ENCODE measurements at places on chromosomes 2 and 18.
A peak's percentile ranks its signal among the peaks of the same experiment; 100 is the strongest.

GRCh38 chr2:26487192-26487591 is 9.3 kb upstream of the OTOF start:
- H3K4me1 ChIP-seq, result peaks cover 15% of the 10 kb centered on the region
- no peak overlapping the region for H3K27ac ChIP-seq
- H3K27me3 ChIP-seq, result no peaks in the 10 kb centered on the region
- H3K36me3 ChIP-seq, result no peaks in the 10 kb centered on the region

GRCh38 chr2:120772261-120772660 is 36.6 kb downstream of the GLI2 start:
- H3K4me3 ChIP-seq, result no peak overlapping the region
- DNase-seq, result no peak
- H3K4me1 ChIP-seq, result no peaks in the 10 kb centered on the region
- no peaks in the 10 kb centered on the region for H3K27me3 ChIP-seq
- no peaks in the 10 kb centered on the region for H3K36me3 ChIP-seq
- H3K27ac ChIP-seq, result no peak overlapping the region

- DNase-seq, result no peak
- H3K36me3 ChIP-seq, result no peaks in the 10 kb centered on the region
- no peak overlapping the region for H3K4me3 ChIP-seq
- H3K27me3 ChIP-seq, result no peaks in the 10 kb centered on the region
- no peak overlapping the region for H3K27ac ChIP-seq
Observed at GRCh38 chr2:53429901-53430300, 337.7 kb upstream of the CHAC2 start.

- peak overlapping the region; percentile 41 for H3K27ac ChIP-seq
- H3K27me3 ChIP-seq, result no peaks in the 10 kb centered on the region
- DNase-seq, result no peak
- H3K4me3 ChIP-seq, result no peak overlapping the region
Observed at GRCh38 chr2:43133708-43134570, 92.5 kb downstream of the ZFP36L2 start.

DNA sequence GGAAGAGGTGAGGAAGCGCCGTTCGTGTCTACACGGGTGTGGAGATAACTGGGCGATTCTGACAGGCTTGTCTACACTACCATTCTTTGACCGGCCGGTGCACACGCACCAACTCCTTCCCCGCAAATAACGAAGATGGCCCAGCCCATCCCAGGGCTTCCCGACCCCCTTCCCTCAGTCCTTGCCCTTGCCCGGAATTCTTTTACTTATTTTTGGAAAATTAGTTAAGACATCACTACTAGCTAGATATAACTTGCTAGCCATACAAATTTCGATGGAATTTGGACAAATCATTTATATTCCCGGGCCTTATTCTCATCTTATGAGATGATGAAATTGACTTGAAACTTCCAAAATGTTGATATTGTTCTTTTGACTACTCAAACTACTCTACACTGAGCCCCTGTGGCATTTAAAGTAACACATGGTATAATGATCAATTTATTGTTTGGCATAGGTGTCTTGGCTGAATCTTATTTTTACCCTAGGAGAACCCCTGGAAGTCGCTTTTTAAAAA is 1.3 kb downstream of the ERICH2 start:
- no peak for DNase-seq
- H3K27me3 ChIP-seq, result no peaks in the 10 kb centered on the region
- H3K36me3 ChIP-seq, result no peaks in the 10 kb centered on the region
- peak overlapping the region; percentile 77 for H3K4me3 ChIP-seq

DNA sequence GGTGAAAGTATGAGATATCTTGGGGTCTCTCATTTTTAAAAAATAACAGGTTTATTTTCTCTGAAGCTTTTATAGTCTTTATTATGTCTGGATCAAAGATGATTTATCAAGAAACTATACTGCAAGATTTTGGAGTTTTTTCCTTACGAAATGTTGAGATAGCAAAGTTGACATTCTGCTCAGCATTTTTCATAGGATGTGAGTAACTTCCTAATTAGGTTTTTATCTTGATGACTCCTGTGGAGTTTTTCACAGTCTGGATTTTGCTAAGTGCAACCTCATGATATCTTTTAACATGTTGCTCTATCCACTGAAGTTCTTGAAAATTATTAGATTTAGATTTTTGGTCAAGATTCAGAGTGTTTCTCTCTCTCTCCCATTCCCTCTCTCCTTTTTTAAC is 17.8 kb downstream of the TCF7L1 start:
- peaks cover 2% of the 10 kb centered on the region for H3K4me1 ChIP-seq
- no peak overlapping the region for H3K27ac ChIP-seq
- H3K36me3 ChIP-seq, result no peaks in the 10 kb centered on the region

DNA sequence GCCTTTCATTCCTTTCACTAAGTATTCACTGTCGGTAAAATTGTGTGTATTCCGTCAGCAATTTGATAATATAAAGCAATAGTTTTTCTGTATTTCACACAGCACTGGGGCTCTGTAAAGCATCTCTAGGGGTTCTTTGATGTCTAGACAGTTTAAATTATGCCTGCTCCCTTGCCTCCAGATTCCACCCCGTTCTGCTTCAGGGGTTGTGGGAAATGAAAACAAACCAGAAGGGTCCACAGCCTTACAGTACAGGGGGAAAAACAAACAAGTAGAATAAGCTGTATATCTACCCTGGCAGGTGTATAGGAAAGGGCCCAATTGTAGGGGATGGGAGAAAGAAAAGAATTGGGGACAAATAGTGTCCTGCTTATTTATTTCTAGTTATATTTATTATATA is 63.1 kb downstream of the ASXL3 start:
- DNase-seq, result no peak
- H3K36me3 ChIP-seq, result no peaks in the 10 kb centered on the region
- H3K27me3 ChIP-seq, result no peaks in the 10 kb centered on the region
- no peak overlapping the region for H3K27ac ChIP-seq
- no peak overlapping the region for H3K4me3 ChIP-seq

GRCh38 chr2:143833015-143833660 is 686.8 kb downstream of the ZEB2 start:
- H3K4me1 ChIP-seq, result no peaks in the 10 kb centered on the region
- DNase-seq, result no peak
- H3K36me3 ChIP-seq, result no peaks in the 10 kb centered on the region
- H3K4me3 ChIP-seq, result no peak overlapping the region
- no peak overlapping the region for H3K27ac ChIP-seq

- no peak overlapping the region for H3K4me3 ChIP-seq
- no peaks in the 10 kb centered on the region for H3K27me3 ChIP-seq
- DNase-seq, result no peak
Observed at GRCh38 chr2:44191739-44192138, 23.1 kb downstream of the PPM1B start.

DNA sequence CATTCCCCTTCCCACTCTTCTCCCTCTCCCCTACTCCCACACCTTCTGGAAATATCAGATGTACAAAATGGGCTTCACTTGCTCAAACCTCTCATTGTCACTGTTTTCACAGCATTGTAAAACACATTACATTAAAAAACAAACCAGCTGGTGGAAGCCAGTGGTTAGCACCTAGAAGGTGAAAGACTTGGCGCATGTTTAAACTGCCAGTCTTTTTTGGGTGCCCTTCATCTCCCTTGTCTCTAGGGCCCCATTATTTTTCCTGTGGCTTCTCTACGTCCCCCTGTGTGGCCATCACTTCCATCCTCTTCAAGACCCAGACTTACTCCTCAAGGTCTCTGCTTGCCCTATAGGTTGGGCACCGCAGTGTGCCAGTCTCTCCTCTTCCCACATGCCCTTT is 34.9 kb downstream of the MGAT5 start:
- DNase-seq, result no peak
- H3K4me1 ChIP-seq, result peaks cover 6% of the 10 kb centered on the region
- no peak overlapping the region for H3K27ac ChIP-seq
- no peak overlapping the region for H3K4me3 ChIP-seq
- no peaks in the 10 kb centered on the region for H3K36me3 ChIP-seq

GRCh38 chr2:111663471-111664274 is 220.3 kb downstream of the ANAPC1 start:
- H3K27ac ChIP-seq, result no peak overlapping the region
- H3K4me1 ChIP-seq, result peaks cover 3% of the 10 kb centered on the region
- no peaks in the 10 kb centered on the region for H3K36me3 ChIP-seq
- H3K27me3 ChIP-seq, result no peaks in the 10 kb centered on the region

GRCh38 chr18:67428805-67429204 is 87.7 kb downstream of the DSEL start:
- no peaks in the 10 kb centered on the region for H3K27me3 ChIP-seq
- H3K4me1 ChIP-seq, result no peaks in the 10 kb centered on the region
- DNase-seq, result no peak
- H3K27ac ChIP-seq, result no peak overlapping the region

GRCh38 chr18:23504720-23505119 is 1.4 kb downstream of the RMC1 start:
- H3K4me3 ChIP-seq, result peak overlapping the region; percentile 97
- H3K36me3 ChIP-seq, result no peaks in the 10 kb centered on the region
- no peaks in the 10 kb centered on the region for H3K27me3 ChIP-seq
- peak overlapping the region; percentile 29 for H3K27ac ChIP-seq
- peaks cover 5% of the 10 kb centered on the region for H3K4me1 ChIP-seq
- DNase-seq, result no peak

- H3K27me3 ChIP-seq, result no peaks in the 10 kb centered on the region
- no peaks in the 10 kb centered on the region for H3K36me3 ChIP-seq
- H3K27ac ChIP-seq, result no peak overlapping the region
- DNase-seq, result no peak
- no peak overlapping the region for H3K4me3 ChIP-seq
Observed at GRCh38 chr2:72104821-72105588, 42.7 kb downstream of the CYP26B1 start.

DNA sequence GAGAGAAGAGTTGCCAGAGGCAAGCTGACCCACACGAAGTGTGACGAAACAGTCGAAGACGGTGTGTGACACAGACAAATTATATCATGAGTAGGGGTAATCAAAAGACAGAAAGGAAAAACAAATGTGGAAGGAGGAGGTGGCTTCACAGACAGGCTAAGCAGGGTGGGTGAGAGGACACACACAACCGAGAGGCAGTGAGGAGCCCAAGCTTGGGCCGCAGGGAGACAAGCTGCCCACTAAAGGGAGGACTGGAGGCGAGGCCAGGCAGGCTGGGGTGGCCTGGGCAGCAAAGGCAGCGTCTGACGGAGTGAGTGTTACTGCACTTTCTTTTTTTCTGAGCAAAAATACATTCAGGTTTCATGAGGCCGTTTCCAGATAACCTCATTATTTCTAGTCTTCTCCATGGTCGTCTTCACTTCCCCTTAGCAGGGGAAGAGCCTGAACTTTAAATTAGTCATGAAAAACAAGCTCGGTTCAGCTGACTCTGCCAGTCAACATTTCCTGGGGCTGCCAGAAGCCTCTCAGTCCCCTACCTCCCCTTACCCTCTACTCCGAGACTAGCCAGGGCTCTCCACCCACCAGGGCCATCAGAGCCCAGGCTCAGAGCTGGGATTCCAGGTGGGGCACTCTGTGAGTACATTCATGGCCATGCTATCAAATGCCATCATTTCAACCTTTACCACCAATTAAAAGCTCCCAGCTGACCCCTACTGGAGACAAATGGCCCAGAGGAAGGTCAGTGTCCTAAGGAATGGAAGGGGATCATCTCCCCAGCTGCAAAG is 13.8 kb upstream of the ZFP36L2 start:
- no peaks in the 10 kb centered on the region for H3K36me3 ChIP-seq
- DNase-seq, result no peak
- H3K27ac ChIP-seq, result peak overlapping the region; percentile 47

- H3K27me3 ChIP-seq, result no peaks in the 10 kb centered on the region
- H3K4me1 ChIP-seq, result peaks cover 6% of the 10 kb centered on the region
- H3K4me3 ChIP-seq, result no peak overlapping the region
- DNase-seq, result no peak
- no peaks in the 10 kb centered on the region for H3K36me3 ChIP-seq
Observed at GRCh38 chr18:62769216-62769615, 53.9 kb downstream of the PHLPP1 start.

DNA sequence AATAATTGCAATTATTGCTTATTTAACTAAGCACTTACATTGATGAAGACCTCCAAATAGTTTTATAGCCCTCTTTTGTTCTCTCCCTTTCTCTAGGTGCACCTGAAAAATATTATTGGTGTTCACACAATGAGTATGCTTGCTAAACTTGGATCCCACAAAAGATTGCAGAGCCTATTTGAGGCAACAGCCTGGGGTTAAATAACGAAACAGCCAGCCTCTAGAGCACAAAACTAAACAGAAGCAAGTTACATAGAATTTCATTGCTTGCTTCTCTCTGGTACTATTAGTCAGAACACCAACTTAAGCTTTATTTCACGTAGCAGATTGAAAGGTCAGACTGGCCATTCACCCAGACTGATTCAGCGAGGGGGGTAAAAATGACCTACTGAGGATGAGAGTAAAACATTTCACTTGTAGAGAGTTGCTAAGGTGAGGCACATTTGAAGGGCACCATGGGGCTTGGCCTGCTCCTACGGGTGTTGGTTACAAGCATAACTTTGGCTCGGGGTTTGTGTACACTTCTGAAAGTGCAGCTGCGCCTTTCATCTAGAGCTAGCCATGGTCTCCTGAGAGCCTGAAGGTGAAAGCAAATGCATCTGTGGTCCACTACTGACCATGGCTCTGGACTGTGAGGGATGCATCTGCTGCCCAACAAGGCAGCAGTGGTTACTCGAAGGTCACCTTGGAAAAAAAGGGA is 225.1 kb upstream of the LRRTM1 start:
- no peak for DNase-seq
- H3K27ac ChIP-seq, result no peak overlapping the region
- no peak overlapping the region for H3K4me3 ChIP-seq
- no peaks in the 10 kb centered on the region for H3K4me1 ChIP-seq
- no peaks in the 10 kb centered on the region for H3K27me3 ChIP-seq

DNA sequence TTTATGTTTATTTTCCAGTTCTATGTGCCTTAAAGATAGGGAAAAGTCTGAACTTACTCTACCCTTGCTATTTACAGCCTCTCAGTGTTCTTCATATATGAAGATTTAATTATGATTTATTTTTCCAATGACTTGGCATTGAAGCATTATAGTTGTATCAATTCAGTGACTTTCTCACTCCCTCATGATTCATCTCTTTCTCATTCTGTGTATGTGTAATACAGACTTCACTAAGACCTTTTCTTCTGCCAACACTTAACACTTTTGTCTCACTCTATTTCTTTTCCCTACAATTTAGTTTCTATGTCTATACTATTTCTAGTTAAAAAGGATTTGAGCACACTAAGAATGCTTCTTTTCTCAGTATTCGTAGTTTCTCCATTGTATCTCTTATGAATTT is 1470.3 kb upstream of the ACVR2A start:
- H3K27ac ChIP-seq, result no peak overlapping the region
- no peak overlapping the region for H3K4me3 ChIP-seq
- H3K36me3 ChIP-seq, result no peaks in the 10 kb centered on the region
- H3K4me1 ChIP-seq, result no peaks in the 10 kb centered on the region
- no peak for DNase-seq

DNA sequence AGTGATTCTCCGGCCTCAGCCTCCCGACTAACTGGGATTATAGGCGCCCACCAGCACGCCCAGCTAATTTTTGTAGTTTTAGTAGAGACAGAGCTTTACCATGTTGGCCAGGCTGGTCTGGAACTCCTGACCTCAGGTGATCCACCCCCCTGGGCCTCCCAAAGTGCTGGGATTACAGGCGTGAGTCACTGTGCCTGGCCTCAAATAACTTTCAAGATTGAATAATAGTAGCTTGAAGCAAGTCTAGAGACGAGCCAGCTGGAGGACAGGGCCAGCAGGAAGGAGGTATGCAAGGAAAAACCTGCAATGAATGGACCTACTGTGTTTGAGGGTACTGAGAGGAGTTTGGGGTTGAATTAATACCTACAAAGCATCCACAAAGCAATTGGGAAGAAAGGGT is 87.5 kb downstream of the MSH2 start:
- no peaks in the 10 kb centered on the region for H3K36me3 ChIP-seq
- DNase-seq, result no peak
- no peak overlapping the region for H3K4me3 ChIP-seq
- H3K27ac ChIP-seq, result no peak overlapping the region
- no peaks in the 10 kb centered on the region for H3K27me3 ChIP-seq
